Fibroblast of skin of left quadriceps (primary cell): ENCODE measurements at places on chromosomes 1 and 21.

DNA sequence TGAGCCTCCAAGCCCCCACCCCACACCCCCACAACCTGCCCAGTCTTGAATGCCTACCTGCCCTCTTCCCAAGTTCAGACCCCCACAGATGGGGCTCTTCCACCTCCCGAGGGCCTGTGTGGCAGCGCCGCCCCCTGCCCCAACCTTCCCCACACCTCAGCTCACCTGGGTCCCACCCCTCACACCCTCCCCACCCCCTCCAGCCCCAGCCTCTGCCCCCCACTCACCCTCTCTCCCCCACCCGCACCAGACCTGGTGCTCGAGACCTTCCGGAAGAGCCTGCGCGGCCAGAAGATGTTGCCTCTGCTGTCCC lies 9.2 kb downstream of the TNFRSF18 start:
- no peak for DNase-seq

DNA sequence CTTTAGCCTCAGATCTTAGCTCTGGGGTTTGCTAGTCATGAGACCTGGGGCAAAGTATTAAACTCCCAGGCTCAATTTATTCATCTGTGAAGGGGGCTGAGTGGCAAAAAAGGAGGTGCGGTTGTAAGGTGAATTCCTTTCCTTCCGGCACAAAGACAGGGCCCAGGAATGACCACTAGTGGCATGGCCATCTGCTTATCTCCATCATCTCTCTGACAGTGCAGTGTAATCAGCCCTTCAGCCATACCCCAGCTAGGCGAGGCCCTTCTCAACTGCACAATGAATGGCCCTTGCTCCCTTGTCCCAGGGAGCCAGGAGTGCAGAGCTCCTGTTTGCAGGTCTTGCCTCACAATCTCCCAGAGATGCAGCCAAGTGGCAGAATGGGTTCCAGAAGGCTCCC lies 5.6 kb upstream of the SLC26A9 start:
- DNase-seq, result no peak

- DNase-seq, result peak; percentile 75
These were observed 51.7 kb downstream of the S1PR1 start for GRCh38 chr1:101288491-101288944.

- no peak for DNase-seq
These were observed 1.7 kb downstream of the DHCR24 start for GRCh38 chr1:54885237-54885679.

GRCh38 chr1:230639714-230640209 lies 2.5 kb upstream of the COG2 start:
- no peak for DNase-seq

DNA sequence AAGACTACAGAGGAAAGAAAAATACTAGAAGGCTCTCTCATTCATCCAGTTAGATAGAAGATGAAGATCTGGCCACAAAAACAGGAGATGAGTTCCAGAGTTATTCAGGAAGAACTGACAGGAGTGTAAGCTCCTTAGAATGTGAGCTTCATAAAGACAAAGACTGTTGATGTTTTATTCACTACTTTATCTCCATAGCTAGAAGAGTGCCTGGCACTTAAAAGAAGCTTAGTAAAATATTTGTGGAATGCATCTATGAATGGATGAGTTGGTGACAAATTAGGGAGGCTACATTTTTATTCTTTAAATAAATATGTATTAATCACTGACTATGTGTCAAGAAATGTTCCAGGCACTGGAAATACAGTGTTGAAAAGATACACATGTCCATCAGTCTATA lies 13.8 kb downstream of the CLDN17 start:
- DNase-seq, result no peak

DNA sequence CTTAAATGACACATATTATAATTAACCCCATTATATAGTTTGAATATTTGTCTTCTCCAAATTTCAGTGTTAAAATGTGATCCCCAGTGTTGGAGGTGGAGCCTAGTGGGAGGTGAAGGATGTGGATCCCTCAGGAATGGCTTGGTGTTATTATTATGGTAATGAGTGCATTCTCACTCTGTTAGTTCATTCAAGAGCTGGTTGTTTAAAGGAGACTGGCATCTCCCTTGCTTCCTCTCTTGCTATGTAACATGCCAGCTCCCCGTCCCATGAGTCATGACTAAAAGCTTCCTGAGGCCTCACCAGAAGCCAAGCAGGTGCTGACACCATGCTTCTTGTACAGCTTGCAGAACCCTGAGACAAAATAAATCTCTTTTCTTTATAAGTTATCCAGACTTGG lies 1612.7 kb downstream of the AMY1C start:
- no peak for DNase-seq

DNA sequence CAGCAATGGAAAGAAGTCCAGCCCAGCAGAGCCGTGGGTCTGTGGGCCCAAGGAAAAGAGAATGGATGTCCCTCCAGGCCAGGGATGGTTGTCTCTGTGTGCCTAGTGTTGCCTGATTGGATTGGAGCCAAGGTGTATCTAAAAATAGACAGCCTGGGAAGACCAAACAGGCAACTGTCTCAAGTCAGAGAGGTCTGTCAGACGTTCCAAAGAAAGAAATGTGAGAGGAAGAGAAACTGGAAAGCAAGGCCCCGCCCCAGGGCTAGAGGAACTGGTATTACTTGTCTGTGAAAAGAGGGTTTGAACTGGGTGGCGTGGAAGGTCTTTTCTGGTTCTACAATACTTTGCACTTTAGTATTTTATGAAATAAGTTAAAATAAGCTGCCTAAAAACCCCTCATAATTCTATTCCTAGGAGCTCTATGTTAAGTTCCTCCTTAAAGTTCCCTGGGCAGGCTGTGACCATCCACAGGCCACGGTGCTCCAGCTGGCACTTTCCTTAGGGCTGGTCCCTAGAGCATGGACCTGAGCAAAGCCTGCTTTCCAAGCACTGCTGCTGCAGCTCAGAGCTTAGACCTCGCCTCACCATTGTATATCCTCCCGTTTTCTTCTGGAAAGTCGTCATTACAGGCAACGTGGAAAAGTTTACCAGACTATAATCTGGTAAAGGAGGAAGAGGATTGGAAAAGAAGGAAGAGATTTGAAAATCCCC lies 151.6 kb downstream of the DISC1 start:
- DNase-seq, result peak; percentile 20

GRCh38 chr1:3521426-3521825 lies 67.0 kb downstream of the ARHGEF16 start:
- DNase-seq, result no peak

GRCh38 chr1:6981595-6981994 lies 196.3 kb downstream of the CAMTA1 start:
- DNase-seq, result no peak

GRCh38 chr1:215645182-215645581 lies 78.1 kb downstream of the KCTD3 start:
- DNase-seq, result no peak

GRCh38 chr1:87299661-87300060 lies 29.0 kb upstream of the LMO4 start:
- no peak for DNase-seq

- no peak for DNase-seq
These were observed 58.1 kb upstream of the GCLM start for GRCh38 chr1:93967306-93967705.

- DNase-seq, result no peak
These were observed 2.1 kb upstream of the KLHDC9 start for GRCh38 chr1:161096015-161096414.

DNA sequence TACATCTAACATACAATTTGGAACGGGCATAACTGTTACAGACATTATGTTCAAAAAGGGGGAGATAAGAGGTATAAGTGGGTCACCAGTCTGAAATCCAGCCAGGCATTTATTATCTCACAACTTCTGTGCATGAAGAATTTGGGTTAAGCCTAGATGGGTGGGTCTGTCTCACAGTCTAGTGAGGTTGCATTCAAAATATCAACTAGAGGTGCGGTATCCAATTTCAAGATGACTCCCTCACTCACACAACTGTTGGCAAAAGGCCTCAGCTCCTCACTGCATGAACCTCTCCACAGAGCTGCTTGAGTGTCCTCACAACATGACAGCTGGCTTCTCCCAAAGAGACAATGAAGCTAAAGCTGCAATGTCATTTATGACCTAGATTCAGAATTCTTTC lies 4.7 kb downstream of the AUNIP start:
- no peak for DNase-seq

DNA sequence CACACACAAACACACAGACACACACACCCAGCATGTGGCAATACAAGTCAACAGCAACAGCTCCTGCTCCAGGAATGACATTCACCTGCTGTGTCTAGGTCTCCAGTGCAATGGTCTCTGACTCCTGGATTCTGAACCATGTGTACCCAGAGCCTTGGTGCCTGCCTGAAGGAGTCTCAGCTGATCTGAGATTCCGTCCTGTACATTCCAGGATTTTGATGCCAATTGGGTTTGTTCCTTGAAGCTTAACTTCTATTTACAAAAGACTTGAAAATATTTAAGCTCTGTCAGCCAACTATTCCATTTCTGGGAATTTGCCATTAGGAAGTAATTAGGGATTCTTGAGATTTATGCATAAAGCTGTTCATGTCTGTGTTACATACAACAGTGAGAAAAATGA lies 85.4 kb upstream of the LRRC8D start:
- DNase-seq, result no peak

DNA sequence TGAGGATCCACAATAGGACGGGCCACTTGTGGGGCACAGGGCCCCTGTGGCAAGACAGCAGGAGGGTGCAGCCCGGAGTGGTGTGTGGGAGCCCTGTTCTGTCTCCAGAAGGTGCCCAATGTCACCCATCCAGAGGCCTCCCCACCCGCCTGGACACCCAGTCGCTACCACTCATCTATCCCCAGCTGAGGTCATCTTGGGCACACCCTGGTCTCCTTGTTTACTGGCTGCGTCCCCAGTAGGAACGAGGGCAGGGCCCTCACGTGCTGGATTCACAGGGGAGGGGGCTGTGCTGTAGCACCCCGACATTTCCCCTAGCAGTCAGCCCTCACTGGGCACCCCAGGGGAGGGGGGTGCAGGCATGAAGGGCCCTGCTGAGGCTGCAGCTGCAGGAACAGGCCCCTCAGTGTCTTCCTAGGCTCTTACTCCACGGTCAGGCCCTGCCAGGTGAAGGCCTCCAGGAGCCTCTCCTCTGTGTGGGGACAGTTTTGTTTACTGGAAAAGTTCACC lies 2.3 kb upstream of the TNNT2 start:
- no peak for DNase-seq

- DNase-seq, result no peak
These were observed 589.9 kb downstream of the ADGRL2 start for GRCh38 chr1:82390627-82391026.

DNA sequence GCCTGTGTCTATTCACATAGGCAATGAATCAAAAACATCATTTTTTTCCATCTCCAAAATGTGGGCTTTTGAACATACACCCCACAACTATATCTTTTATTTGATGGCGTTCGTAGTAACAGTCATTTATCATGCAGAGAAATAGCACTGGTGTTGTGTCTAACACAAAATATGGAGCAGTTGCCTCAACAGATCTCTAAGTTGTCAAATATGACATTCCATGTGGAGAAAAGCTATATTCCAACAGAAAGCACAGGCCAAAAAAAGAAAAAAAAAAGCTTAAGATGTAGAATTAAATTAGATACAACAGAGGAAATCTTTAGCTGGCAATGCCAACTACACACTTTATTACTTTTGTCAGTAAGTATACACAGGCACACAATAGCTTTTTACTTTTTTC lies 411.7 kb downstream of the BRINP3 start:
- no peak for DNase-seq

- no peak for DNase-seq
These were observed 18.6 kb downstream of the USP24 start for GRCh38 chr1:55196433-55197035.

DNA sequence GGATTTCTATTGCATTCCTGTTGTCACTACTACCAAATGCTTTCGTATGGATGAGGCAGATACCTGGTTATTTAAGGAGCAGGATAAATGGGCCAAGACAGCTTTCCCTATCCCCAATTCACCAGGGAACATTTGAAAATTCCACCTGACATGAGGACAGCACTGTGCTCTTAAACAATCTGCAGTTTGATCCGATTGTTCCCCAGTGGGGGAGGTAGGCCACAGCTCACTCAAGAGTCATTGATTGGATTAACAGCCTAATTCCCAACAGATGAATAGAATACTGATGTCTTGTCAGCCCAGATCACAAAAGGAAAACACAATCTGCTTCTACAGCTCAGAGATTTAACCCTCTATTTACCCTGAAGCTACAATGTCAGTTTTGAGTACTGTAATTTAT lies 123.9 kb downstream of the LHX4 start:
- DNase-seq, result no peak

DNA sequence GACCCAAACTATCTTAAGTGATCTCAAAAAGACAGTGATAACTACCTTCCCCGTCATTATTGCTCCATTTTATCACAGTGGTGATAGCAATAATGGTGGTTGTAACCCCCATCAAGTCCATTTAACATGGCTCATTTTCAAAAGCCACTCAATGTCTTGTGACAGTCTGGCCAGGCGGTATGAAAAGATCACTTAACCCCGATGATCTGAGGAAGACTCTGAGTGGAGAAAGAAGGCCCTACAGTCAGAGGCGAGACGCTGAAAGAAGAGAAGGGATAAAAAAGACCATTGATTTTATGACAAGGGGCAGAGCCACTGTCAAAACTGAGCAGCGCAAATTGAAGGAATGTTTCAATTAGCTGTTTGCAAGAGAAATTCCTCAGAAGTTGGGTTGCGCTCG lies 417.2 kb upstream of the PBX1 start:
- DNase-seq, result no peak

DNA sequence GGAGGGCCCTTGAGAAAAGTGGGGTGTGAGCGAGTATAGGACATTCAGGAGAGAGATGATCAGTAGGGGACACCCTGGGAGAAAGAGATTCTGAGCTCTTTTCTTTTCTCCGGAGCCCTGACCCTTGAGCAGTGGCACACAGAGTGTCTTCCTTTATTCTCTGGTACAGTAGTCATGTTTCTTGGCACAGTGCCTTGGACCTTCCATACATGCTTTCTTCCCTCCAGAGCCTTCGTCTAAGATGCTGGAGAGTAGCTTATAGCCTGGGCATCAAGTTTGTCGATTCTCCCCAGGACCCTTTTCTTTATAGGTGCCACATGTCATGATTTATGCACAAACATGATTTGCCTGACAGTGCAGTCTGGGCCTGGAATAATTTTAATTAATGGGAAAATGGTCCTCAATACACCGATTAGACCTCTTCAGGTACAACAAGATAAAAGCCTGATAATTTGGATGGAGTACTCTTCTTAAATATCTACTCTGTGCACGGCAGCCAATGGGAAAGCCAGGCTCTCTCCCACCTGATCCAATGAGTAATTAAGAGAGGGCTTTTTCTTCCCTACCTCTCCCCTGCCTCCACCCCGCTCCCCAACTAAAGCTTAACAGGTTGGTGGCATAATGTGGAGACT lies at the start of gene TBX19:
TBX19 (plus strand) TSS at position 582 of the 632 bp plus-strand sequence. CDS start 214 bp downstream, outside the sequence.
- no peak for DNase-seq

DNA sequence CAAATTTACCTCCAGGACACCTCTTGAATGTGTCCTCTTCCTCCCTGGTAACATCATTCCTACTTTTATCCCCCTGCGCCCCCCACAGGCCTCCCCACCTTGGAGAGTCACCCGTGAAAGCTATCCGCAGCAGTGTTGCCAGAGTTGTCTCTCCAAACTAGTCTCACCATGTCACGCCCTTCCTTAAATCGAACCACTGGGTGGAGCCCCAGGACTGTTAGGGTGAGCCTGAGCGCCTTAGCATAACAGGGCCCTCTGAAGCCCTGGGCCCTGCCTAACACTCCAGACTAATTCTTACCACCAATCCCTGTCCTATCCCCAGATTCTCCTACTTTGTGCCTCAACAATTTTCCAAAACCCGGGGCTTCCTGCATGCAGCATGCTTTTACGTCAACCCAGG lies 35.0 kb downstream of the HSD3B2 start:
- no peak for DNase-seq

- no peak for DNase-seq
These were observed 30.1 kb downstream of the LDLRAD1 start for GRCh38 chr1:53987880-53988279.
